ENCODE measurements at places on chromosomes 3 and 15.
A peak's percentile ranks its signal among the peaks of the same experiment; 100 is the strongest.

GRCh38 chr3:151009981-151010380 is 37.5 kb upstream of the CLRN1 start:
- no peak for DNase-seq

GRCh38 chr3:117660941-117661817 is 951.6 kb downstream of the TUSC7 start:
- DNase-seq, result no peak

- DNase-seq, result no peak
Measured at GRCh38 chr3:149487598-149488197, 13.2 kb downstream of the TM4SF4 start.

DNA sequence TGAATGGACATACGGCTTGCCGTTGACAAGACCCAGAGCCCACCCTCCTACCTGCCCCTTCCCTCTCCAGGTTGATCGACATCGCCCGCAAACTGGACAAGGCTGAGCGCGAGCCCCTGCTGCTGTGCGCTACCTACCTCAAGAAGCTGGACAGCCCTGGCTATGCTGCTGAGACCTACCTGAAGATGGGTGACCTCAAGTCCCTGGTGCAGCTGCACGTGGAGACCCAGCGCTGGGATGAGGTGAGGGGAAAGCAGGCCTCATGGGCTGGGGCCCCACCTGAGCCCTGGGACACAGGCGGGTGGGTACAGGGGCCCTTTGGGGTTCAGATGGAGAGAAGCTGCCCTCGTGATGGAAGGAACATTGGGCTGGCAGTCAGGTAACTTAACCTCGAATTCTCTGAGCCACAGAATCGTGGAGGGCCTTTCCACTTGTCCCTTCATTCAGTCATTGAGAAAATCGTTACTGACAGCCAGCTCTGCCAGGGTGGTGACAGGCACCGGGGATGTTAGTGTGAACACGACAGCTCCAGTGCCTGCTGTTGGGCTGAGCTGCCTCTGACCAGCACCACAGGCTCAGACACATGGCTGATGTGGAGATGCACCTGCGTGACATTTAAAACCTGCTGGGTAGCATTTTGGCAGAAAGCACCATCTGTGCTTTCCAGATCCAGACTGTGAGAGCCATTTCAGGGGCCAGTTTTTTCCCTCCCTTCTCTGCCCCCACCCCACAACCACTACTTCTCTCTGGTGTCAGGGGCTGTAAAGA is 25.6 kb upstream of the RHO start:
- DNase-seq, result no peak

DNA sequence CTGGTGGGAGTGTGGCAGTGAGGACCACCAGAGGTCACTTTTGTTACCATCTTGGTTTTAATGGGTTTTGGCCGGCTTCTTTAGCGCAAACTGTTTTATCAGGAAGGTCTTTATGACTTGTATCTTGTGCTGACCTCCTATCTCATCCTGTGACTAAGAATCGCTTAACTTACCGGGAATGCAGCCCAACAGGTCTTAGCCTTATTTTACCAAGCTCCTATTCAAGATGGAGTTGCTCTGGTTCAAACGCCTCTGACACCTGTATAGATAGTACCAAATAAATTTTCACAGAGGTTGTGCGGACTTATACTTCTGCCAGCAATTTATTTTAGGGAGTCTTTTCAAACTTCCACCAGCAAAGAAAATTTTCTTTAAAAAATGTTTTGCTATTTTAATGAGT is 13.6 kb upstream of the SLCO3A1 start:
- no peak for DNase-seq

DNA sequence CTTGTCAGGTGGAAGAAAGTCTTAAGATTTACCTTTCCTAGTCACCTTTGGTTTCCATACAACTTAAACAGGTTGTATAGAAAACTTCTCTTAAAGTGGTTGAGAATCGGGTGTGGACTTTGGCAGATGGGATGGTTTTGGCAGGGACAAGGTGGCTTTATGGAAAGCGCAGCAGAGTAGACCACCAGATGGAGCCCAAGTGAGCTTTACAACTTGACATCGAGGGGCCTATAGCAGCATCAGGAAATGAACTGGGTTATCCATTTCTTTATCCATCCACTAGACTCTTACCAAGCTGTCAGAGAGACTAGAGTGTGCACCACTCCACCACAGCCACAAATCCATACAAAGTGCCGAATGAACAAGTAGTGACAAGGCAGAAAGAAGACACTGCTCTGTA is 85.3 kb upstream of the MBNL1 start:
- DNase-seq, result no peak

DNA sequence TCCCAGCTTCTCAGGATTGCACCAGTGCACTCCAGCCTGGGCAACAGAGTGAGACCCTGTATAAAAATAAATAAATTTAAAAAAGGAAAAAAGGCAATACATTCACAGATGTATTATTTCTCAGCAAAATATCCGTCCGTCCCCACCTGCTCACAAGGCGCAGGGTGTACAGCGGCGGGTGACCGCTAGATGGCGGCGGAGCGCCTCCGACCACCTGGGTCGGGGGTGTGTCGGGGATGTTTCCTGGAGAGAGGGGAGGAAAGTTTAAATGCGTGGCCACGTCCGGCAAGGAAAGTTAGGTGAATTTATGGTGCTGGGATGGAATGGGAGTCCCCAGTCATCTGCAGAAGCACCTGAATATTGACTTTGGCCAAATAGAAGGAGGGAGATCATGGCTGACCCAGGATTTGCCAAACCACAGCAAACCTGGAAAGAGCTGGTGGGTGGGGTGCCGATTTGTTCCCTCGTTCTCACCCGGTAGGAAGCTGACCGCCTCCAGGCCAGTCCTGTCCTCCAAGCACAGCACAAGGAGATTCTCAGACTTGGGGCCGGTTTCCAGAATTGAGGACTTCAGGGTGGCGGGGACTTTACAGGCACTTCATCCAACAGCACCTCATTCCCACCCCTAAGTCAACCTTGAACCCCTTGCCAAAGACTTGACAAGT is 88.3 kb downstream of the TMEM266 start:
- no peak for DNase-seq

GRCh38 chr15:80584561-80584964 is 110.5 kb upstream of the ABHD17C start:
- peak; percentile 31 for DNase-seq

- no peak for DNase-seq
Measured at GRCh38 chr15:47731230-47731629, 13.9 kb downstream of the SEMA6D start.

GRCh38 chr15:80527961-80528360 is 123.8 kb downstream of the ARNT2 start:
- no peak for DNase-seq

DNA sequence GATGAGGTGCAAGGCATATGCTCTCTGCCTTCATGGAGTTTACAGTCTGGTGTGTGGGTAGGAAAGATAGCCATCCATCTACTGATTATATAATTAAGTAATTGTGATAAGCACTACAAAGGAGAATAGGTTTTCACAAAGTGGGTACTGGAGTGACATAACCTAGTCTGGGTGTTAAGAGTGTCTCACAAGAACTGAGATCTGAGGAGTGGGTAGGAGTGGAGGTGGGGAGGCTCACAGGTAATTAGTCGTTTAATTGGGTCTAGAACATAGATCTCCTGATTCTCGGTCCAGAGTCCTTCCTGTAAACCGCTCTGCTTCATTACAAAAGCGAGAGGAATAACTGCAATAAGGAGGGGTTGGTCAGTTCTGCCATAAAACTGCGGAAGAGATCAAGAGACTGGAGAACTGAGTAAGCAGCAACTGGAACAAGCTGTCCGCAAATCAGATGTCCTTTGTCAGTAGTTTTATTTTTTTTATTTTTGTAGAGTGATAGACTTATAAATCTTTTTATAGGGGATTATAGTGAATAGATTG is 2.2 kb downstream of the NEO1 start:
- no peak for DNase-seq

DNA sequence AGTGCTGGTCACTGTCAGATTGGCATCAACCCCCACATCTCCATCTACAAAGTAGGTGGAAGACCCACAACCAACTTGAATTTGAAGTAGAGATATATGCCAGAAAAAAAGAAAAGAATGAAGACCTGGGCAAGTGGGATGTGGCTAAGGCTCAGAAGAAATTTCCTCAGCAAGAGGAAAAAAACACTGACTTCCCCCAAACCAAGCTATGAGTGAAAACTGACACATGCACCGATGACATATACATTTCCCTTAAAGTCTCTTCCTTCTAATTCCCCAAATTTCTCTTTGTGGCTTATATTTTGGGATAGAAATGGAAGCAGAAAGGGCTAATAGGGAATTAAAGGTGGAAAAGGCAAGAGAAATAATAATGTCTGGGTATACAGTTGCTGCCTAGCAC is 59.0 kb downstream of the CYP19A1 start:
- DNase-seq, result no peak

DNA sequence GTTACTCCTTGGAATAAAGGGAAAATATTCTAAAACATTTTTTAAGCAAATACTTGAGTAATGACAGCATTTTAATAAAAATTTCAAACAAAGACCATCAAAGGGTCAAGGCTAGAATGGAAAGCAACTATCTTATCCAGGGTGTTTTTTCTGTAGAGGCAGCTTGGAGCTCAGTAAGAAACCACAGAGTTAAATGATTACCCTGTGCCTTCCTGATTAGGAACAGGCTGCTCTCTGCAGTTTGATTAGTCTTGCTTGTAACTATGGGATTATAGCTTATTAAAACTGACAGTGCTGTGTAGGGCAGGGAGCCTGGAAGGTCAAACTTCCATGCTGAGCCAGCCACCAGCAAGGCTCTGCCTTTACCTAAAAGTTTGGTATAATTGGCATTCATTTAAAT is 33.1 kb downstream of the QTRT2 start:
- DNase-seq, result no peak

GRCh38 chr3:15649858-15650257 is 48.3 kb downstream of the BTD start:
- no peak for DNase-seq

DNA sequence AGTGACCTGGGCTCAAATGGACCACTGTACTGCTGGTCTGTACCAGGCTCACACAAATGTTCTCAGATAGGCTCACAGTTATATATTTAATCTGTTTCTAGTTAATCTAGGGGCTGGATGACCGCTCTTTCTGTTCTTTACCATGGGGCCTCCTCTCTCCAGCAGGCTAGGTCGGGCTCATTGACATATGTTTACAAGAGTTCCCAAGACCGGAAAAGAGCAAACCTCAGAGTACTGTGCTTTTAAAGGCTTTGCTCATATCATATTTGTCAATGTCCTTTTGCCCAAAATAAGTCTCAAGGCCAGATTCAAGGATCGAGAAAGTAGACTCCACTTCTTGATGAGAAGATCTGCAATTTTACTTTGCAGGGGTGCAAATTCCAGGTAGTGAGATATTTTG is 348.0 kb upstream of the EPHA6 start:
- no peak for DNase-seq

- DNase-seq, result no peak
Measured at GRCh38 chr3:183695569-183696364, 1.8 kb upstream of the YEATS2 start.

DNA sequence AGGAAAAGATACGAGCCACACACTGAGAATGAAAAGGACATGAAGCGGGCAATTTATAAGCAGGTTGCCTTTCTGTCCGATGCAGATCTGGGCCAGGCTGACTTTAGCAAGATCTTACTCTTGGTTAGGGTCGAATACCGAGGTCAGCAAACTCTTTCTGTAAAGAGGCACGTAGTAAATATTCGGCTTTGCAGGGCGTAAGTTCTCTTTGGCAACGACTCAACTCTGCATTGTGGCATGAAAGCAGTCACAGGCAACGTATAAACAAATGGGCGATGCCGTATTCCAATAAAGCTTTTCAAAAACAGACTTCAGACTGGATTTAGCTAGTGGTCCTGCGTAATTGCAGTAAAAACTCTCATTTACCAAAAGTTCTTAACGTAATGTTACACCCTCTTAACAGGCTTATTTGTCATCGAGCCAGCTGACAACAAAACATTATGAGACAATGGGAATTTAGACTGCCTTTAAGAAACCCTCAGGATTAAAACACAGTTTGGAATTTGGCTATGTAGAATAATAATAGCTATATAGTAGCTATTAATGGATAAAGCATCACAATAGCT is 13.1 kb upstream of the RPL35A start:
- DNase-seq, result no peak

- DNase-seq, result no peak
Measured at GRCh38 chr15:38809621-38810020, 245.0 kb upstream of the RASGRP1 start.

DNA sequence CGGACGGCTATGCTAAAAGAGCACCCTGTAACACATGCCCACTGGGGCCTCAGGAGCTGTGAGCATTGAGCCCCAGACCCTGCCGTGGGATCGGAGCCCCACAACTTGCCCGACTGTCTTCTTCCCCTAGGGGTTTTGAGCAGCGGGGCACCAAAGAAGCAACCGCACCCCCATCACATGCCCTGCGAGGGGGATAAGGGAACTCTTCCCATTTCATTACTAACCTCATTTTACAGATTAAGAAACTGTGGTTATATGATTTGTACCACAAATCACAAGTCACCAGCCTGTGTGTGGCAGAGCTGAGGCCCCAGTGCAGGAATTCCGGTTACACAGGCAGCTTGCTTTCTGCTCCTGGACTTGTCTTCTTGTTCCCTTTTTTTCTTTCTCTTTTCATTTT is 86.2 kb downstream of the CD47 start:
- DNase-seq, result no peak

- no peak for DNase-seq
Measured at GRCh38 chr3:99505646-99506269, 132.6 kb upstream of the COL8A1 start.

- DNase-seq, result no peak
Measured at GRCh38 chr3:157182879-157183278, 22.9 kb upstream of the CCNL1 start.

DNA sequence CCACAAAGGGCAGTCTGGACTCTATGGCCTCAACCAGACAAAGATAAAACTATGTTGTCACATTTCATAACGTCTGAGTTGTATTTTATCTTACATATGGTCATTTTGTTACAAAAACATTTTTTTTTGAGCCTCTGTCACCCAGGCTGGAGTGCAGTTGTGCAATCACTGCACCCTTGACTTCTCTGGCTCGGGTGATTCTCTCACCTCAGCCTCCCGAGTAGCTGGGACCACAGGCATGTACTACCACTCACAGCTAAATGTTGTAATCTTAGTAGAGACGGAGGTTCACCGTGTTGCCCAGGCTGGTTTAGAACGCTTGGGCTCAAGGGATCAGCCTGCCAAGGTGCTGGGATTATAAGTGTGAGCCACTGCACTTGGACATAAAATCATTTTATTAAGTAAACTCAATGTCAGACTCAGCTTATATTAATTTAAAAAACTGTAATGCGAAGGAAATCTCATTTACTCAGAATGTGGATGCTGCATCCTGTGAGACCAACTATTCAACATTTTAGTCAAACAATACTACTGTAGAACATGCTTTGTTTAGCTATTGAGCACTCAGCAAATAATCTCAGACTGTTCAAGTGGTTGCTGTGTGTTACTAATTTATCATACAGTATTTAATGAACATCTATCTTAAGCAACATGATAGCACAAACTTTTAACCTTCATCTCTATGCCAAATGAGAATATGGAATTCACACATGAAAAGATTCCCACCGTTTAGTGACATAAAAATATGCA is 209.2 kb downstream of the TBL1XR1 start:
- no peak for DNase-seq

- no peak for DNase-seq
Measured at GRCh38 chr3:192060160-192060781, 599.3 kb downstream of the PYDC2 start.

All from left forelimb (tissue), 1 donor.